Thoracic aorta (tissue), 2 donors: ENCODE measurements at places on chromosomes 1 and 21.

- DNase-seq: no peak
These were observed 376.7 kb downstream of the S1PR1 start for GRCh38 chr1:101613546-101613945.

DNA sequence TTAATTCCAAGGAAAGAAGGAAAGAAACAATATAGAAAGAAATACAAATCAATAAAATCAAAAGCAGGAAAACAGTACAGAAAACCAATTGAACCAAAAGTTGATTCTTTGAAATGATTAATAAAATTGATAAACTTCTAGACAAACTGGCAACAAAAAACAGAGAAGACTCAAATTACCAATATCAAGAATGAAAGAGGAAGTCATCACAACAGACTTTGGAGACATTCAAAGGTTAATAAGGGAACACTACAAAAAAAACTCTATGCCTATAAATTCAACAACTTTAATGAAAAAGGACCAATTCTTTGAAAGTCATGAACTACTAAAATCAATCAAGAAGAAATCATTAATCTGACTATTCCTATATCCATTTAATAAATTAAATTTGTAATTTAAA is 329.3 kb upstream of the NR5A2 start:
- no peak for DNase-seq

GRCh38 chr1:212285685-212286555 is 710 bp downstream of the PPP2R5A start:
- DNase-seq: peak; percentile 28

DNA sequence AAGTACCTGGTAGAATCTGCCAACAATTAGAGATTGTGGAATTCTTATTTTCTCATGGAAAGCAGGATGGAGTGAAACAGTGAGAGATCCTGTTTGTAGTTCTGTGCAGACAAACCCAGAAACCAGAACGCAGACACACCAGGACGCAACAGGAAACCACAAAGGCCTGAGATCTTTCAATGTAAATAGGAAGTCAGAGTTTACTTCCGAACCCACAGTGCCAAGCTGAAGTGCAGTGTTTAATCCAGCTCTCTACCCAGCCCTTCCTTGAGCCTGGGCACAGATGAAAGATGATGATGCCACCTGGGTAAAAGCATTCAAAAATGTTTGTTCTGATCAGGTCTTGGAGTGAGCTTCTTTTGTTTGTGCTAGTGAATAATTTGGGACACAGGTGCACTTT is 244.2 kb upstream of the HOOK1 start:
- DNase-seq: no peak

DNA sequence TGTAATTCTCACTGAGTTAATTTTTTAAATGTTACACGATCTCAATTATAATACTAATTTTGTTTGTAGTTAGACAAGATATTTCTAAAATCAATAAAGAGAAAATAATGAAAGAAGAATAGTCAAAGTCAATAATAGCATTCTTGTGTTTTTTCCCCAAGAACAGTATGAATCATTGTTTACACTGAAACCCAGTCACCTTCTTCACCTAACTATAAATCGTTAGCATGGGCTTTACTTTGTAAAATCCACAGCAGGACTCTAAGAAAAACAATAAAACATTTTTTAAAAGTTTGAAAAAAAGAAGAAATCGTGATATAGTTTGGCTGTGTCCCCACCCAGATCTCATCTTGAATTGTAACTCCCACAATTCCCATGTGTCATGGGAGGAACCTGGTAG is 234.6 kb upstream of the LYPLAL1 start:
- no peak for DNase-seq

DNA sequence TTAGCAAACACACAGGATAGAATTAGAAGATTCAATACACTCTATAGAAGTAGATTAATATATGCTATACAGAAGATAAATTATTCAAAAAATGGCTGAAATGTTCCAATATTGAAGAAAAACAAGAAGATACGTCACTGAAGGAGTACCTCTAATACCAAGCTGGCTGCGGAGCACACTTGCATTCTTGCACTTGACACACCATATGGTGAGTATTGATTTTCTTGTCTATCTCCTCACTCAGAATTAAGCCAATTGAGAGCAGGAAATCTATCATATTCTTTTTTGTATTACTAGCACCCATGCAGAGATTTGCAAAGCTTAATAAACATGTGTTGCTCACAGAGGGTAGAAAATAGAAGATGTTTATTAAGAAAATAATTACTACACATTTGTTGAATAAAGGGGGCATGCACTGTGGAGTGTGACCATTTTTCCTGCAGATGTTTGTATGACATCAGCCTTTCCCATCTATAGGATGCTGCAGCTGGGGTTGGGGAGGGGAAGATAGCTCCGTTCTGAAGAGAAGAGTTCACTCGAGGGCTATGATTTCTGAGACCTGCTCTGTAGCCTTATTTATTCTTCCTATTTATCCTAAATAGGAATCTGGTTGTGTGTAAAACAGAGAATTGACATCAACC is 318.1 kb downstream of the HHIPL2 start:
- no peak for DNase-seq

DNA sequence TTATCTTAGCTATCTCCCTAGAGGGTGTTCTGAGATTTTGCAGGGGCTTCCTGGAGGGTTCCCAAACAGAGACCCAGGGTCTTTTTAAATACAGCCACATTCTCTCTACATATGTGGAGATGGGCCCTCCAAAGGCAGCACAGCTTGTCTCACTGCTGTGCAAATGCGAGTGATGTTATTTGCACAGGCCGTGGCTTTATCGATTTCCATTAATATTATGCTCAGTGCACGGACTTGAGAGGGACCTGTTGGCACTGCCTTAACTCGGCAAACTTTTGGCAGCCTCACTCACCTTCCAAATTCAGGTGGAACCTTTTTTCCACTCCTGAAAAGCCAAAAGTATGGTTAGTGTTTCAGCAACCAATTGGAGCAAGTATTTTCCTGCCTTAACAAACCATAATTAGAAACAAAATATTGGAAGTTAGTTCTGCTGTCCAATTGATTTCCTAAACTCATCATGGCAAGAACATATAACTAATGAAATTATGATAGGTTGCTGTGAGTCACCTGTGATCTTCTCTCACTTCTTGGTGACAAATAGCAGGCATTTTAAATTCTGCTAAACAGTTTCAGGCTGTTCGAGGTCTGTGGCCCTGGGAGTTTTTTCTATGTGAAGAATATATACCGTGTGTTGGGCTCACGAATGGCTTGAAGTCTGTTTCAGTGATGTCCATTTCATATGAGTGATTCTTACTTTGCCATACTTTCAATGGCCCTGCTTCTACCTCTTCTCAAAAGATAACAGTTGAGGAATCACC is 10.9 kb downstream of the LHX9 start:
- no peak for DNase-seq

DNA sequence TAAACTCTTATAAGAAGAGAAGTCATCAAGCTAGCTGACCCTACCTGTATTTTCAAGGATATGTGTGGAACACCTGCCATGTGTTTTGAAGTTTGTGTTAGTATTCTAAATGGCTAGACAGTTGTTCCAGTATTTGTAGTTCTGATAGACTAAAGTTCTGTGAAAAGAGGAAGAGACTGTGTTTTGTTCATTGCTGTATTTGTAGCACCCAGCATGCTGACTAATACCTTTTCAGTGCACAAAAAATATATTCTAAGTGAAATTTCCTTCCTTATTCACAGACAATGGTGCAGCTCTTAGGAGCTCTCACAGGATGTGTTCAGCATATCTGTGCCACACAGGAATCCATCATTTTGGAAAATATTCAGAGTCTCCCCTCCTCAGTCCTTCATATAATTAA is 8.2 kb upstream of the METTL18 start:
- DNase-seq: no peak

- DNase-seq: no peak
These were observed 26.3 kb upstream of the EPB41 start for GRCh38 chr1:28887835-28888682.

GRCh38 chr1:33815061-33815460 is 48.8 kb upstream of the HMGB4 start:
- DNase-seq: no peak

DNA sequence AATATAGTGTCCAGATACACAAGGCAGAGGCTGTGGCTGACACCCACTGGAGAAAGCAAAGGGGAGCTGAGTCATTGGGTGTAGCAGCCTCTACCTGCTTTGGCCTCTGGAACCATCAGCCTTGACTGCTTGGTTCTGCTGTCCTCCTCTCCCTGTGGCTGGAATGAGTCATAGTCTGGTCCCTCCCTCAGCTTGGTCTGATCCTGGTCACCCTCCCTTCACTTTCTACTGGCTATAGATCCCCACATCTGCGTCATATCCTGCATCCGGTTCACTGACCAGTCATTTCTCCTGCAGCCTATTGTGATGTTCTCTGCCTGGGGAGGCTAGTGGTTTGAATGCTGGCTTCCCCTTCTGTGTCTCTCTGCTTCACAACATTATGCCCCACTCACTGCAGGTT is 372.8 kb upstream of the DAB1 start:
- no peak for DNase-seq

DNA sequence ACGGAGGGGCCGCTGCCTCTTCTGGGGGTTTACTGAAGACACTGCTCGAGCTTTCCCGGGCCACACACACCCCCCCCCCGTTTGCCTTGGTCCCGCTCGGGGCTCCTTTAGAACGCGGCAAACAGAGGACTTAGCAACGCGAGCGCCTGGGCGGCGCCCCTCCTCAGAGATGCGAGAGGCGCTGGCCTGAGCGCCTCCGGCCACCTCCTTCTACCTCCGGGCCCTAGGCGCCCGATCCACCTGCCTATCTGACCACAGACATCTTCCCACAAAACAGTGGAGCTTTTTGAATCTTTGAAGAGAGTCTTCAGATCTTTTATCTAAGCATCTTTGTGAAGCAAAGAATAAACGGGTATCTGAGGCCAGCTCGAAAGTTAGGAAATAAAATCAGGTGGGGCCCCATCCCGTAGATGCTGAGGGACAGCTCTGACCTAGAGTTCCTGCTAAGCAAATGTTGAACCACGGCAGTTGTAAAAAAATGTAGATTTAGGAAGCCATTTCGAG is 436 bp upstream of the TTLL7 start:
- peak; percentile 25 for DNase-seq

- DNase-seq: no peak
These were observed 80.6 kb downstream of the NAV1 start for GRCh38 chr1:201619513-201619912.

- no peak for DNase-seq
These were observed 146.7 kb upstream of the HMGB4 start for GRCh38 chr1:33716976-33717688.

GRCh38 chr1:45531873-45532272 is 10.2 kb upstream of the PRDX1 start:
- no peak for DNase-seq

- DNase-seq: no peak
These were observed 98.1 kb downstream of the TNNI3K start for GRCh38 chr1:74333244-74333643.

GRCh38 chr1:24903955-24904730 is 25.9 kb downstream of the RUNX3 start:
- DNase-seq: no peak

DNA sequence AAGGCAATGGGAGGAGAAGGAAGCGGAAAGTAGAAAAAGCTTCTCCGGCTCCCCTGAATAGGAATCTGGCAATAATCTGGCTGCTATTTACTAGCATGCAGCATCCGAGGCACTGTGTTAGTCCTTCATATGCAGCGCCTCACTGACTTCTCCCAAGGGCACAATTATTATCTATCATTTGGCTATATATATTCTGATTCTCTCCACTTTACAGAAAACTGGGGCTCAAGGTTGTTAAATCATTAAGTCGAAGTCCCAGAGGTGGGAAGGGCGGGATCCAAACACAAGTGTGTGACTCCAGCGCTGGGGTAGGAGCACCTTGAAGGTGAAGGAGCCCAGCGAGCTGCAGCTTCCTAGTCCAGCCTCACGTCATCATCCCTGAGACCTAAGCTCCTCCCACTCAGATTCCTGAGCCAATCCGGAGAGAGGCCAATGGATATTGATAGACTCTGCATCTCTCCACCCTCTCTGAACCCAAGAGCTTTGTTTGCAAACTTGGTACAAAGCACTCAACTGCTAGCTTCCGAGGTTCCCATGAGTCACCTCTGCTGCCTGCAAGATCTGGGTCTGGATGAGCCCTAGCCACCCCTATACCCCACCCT is 16.6 kb upstream of the EYA3 start:
- no peak for DNase-seq

DNA sequence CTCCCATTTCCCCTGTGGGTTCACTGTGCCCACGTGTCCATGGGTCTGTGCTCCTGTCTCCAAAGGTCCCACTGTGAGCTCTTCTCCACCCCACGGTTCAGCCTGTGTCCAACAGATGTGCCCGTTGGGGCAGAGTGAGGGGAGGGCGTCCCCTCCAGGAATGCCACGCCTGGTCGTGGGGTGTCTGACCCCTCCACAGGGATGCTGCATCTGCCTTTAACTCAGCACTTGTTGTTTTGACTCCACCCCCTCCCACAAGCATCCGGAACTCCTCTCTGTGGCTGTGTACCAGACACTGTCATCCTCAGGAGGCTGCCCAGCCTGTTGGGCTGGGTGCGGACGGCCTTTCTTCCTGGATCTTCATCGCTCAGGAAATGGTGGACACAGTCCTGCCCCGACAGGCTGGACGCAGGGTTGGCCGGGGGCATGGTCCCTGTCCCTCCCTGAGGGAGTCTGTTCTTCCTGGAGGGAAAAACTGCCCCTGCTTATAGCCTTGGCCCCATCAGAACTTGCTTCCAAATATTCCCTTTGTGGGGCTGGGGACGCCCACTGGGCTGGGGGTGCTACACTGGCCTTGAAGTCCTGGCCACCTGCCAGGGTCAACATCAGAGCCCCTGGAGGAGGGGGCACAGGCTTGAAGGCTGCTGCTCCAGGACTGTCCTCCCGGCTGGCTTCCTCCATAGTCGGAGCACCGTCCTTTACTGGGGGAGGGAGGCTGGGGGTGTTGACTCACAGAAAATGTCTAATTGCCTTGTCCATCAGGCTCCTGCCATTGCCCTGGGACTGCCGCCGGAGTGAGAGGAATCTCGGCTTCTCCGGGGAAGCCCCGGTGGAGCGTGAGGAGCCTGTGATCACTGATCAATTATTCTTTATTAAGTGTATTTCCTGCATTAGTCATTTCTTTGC is 182.0 kb upstream of the C1orf174 start:
- DNase-seq: no peak

DNA sequence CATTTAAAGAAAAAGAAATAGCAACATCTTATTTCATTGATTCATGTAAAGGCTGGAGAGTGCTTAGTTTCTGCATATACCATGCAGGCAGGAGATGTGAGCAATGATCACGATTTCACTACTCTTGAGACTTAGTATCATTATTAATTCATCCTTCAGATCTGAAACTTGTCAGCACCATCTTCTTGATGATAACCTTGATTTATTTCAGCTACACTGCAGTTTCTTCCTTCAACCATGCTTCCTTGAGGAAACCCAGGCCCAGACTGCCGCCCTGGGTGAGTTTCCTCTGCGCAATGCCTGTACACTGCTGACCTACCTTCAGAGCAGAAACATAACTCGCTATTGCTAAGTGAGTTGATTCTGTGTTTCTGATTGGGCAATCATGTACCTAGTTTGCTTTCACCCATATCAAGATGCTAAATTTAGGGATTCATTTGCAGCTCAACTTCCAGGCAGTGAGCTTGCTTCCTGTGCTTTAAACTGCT is 13.5 kb upstream of the BCL10 start:
- no peak for DNase-seq

GRCh38 chr1:46820076-46820475 is 21.2 kb downstream of the CYP4B1 start:
- no peak for DNase-seq

GRCh38 chr1:168688644-168689326 is 40.2 kb downstream of the DPT start:
- DNase-seq: no peak

- DNase-seq: no peak
These were observed 30.9 kb downstream of the DNAI4 start for GRCh38 chr1:66893712-66894111.
